ENCODE measurements at places on chromosomes 16 and 17.

GRCh38 chr16:572865-573650 is 3.3 kb downstream of the PIGQ start:
- no peak for DNase-seq

DNA sequence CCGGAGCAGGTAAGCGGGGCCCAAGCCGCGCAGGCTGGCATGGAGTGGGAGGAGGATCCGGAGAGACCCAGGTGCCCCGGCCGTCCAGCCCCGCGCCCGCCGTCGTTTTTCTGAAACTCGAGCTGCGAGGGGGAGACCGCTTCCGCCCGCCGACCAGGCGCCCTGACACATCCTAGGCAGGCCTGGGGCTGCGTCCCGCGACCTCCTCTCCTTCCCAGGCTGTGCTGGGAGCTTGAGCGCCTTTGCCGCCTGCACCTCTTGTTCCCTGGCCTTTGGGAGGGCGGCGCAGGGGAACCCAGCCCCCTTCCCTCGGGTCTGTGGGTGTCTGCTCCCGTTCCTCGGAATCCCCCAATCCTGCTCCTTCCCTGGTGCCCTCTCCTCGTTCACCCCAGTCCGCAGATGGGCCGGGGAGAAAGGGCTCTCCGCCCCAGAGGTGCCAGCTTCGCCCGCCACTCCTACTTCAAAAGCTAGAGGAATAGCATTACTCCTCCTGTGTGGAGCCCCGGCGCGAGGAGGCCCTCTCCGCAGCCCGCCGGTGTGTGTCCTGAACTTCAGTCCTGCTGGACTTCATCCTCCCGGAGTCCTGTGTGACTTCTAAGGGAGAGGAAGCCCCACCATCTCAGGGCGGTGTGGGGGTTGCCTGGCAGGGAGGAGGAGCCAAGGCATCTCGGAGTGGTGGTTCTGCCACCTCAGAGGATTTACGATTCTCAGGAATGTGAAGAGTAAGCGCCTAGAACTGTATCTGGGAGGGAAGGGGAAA is 1.0 kb downstream of the NHERF1 start:
- DNase-seq = no peak

DNA sequence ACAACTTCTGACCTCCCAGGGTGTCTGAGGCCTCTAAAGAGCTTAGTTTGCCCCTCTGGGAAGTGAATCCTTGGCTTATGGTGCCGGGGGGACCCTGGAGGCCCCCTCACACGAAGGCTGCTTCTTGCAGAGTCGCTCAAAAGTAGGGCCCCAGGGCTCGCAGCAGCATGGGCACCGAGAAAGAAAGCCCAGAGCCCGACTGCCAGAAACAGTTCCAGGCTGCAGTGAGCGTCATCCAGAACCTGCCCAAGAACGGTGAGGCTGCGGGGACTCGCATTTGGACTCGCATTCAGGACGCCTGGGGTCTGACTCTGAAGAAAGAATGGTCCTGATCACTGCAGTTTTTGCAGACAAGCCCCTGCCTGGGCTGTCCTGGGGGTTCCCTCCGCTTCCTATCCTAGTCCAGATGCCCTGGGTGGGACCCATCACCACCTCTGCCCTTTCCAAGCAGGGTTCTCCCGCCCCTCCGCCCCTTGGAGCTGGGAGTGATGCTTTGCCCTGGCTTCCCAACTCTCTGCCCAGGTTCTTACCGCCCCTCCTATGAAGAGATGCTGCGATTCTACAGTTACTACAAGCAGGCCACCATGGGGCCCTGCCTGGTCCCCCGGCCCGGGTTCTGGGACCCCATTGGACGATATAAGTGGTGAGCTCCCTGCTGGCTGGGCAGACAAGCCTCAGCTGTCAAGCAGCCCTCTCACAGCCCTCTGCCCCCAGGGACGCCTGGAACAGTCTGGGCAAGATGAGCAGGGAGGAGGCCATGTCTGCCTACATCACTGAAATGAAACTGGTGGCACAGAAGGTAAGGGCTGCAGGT is 698 bp downstream of the ACBD4 start:
- DNase-seq = no peak

- no peak for DNase-seq
Observed at GRCh38 chr16:85395207-85395912, 217.8 kb upstream of the GSE1 start.

GRCh38 chr16:704047-704446 is 1.6 kb downstream of the FBXL16 start:
- DNase-seq = no peak

GRCh38 chr17:60161598-60162330 is 12.0 kb downstream of the CA4 start:
- DNase-seq = no peak

DNA sequence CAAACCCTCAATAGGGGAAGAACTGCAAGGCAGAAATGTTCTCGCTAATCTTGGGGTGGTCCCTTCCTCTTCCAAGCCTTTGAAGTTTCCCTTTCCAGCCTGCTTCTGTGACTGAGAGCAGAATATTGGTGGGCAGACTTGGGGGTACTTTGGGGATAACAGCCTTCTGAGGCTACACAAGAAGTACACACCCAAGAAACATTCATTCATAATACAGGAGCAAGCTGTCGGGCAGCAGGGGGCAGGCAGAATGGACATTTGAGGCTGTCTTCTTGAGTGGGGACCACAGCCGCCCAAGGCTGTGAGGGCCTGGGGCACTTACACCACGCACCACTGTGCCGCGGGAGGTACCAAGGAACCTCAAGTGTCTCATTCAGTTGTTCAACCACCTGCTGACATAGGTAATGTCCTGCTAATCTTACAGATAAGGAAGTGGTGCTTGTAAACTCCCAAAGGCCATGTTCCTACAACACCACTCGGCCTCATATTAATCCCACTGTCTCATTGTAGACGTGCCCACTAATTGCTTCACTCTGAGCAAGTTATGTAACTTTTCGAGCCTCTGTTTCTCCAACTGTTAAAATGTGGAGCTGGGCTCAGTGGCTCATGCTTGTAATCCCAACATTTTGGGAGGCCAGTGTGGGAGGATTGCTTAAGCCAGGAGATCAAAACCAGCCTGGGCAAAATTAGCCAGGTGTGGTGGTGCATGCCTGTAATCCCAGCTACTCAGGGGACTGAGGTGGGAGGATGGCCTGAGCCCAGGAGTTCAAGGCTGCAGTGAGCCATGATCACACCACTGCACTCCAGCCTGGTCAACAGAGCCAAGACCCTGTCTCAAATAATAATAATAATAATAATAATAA is 2.5 kb upstream of the MRPS23 start:
- no peak for DNase-seq

- no peak for DNase-seq
Observed at GRCh38 chr17:43818966-43819365, 14.0 kb downstream of the MPP3 start.

GRCh38 chr16:76335180-76335974 is 58.2 kb downstream of the CNTNAP4 start:
- no peak for DNase-seq

DNA sequence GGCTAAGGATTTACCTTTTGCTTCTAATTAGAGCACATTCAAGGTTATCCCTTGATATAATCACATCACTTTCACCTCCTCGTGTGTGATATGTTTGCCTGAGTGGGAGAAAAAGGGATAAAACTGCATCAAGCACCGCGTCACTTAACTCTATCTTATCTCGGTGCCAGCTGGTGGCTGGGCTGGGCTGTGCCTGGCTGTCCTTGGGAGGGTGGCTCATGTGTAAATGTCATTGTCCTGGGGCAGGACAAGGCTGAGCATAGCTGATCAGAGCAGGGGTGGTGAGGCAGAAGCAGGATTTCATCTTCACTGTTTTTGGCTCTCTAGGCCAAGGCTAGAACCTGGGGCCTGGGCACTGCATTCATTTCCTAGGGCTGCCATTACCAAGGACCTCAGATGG is 105.3 kb downstream of the RAP1GAP2 start:
- DNase-seq = no peak

DNA sequence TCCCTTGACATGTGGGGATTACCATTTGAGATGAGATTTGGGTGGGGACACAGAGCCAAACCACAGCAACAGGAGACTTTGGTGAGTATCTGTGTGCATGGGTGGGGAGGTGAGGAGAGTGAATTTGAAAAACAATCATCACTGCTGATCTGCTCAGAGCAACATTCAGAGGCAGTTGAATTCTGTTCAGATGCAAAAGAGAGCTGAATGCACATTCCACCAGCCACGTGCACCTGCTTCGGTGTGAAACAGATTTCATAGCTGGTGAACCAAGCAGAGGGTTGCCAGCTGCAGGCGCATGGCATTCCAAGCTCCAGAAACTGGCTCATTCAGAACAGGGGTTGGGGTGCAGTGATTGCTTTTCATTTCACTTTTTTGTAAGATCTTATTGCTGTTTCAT is 233.1 kb upstream of the FOXF1 start:
- no peak for DNase-seq

- DNase-seq = no peak
Observed at GRCh38 chr16:88983771-88984687, 7.0 kb upstream of the CBFA2T3 start.

- no peak for DNase-seq
Observed at GRCh38 chr16:86086471-86086870, 187.5 kb downstream of the IRF8 start.

Data from activated gamma-delta T cell (primary cell).